ENCODE measurements at places on chromosomes 4 and X. TPM values are rescaled to one million over a fixed set of nuclear protein-coding genes. Genes with fewer than 3 reads are reported as not detected.

The SATL1 gene
- total RNA-seq: not detected

The SMARCA5 gene
- total RNA-seq: 57.8 TPM

The ZRSR2 gene
- 18.7 TPM for total RNA-seq

The HPGD gene
- 0.48 TPM for total RNA-seq

The OPN1MW2 gene
- not detected for total RNA-seq

The SMIM10L2A gene
- 0.21 TPM for total RNA-seq
